ENCODE measurements at places on chromosomes 12 and 14.

DNA sequence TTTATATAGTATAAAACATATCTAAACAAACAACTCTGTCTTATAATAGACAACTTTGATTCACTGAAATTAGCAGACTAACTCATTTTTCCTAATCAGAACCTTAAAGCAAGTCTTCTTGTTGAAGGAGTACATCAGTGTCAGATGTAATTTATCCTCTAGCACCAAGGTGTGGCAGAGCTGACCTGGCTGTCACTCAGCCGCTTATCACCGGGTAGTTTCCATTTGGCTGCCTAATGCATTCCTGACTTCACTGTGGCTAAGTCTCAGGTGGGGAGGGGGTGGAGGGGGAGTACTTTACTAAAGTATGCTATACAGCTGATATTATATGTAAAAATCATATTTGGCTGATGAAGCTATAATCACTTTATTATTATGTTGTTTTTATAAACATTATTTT lies 339.9 kb upstream of the RGS6 start:
- DNase-seq: no peak

GRCh38 chr12:91104812-91105466 lies 6.4 kb downstream of the LUM start:
- no peak for DNase-seq

DNA sequence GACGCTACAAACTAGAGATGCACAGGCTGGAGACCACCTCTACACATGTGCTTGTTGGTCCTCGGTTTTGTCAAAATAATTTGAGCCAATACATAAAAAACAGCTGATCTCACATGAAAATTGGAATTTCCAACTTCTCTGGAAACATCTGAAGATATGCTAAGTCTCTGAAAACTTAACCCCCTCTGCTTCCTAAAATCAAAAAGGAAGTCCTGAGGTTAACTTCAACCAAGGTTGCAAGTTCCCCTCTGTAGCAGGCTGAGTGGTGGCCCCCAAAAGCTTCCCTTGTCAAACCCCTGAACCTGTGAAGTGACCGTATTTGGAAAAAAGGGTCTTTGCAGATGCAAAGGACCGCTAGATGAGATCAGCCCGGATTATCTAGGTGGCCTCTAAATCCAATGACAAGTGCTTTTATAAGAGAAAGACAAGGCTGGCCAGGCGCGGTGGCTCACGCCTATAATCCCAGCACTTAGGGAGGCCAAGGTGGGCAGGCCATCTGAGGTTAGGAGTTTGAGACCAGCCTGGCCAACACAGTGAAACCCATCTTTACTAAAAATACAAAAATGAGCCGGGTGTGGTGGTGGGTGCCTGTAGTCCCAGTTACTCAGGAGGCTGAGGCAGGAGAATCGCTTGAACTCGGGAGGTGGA lies 32.0 kb upstream of the VPS37B start:
- no peak for DNase-seq

- DNase-seq: no peak
Measured at GRCh38 chr12:2958432-2959191, 585 bp upstream of the TEAD4 start.

DNA sequence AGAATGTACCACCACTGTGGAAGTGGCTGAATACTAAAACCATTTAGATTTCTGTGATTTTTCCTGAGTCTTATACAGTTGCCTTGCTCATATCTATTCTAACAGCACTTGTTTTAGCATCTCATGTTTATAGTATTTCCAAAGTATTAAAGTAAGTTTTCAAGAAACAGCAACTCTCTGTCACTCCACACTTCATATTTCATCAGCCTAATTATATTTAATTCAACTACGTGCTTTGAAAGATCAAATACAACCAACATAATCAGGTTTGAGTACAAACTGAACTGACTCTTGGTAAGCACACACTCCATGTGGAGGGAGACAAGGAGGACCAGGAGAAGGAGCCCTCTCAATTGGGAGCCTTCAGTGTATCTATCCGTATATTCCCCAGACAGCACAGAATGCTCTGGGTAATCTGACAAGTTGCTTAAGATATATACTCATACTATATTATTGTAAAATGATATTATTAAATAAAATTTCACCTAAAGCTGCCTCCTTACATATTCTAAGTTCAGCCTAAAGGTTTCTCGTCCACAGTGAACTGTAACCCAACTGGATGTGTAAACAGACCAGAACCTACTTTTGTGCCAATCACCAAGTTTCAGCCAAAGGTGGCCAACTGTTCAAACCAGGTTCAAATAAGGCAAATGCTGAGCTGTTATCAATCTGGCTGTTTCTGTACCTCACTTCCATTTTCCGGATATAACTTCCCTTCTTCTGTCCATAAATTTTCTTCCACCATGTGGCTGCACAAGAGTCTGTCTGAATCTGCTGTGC lies 105.0 kb upstream of the RASSF8 start:
- no peak for DNase-seq

DNA sequence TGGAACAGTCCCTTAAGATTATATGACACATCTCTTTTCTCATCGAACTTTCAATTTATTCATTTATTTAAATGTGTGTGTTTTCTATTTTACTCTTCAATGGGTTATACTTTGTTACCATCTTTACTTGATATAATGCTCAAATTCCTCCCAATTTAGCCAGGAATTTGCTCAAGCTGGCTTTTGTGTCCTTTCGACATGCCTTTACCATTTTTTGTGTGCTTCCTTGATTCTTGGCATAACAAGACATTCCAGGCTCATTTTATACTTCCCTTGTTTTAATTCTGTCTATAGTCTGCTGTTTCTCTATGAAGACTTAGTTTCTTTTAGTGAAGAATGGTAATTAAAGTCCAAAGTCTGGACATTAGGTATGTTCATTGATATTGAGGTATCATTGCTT lies 315.8 kb downstream of the AEBP2 start:
- DNase-seq: no peak

- no peak for DNase-seq
Measured at GRCh38 chr12:1083889-1084262, 92.9 kb downstream of the ERC1 start.

DNA sequence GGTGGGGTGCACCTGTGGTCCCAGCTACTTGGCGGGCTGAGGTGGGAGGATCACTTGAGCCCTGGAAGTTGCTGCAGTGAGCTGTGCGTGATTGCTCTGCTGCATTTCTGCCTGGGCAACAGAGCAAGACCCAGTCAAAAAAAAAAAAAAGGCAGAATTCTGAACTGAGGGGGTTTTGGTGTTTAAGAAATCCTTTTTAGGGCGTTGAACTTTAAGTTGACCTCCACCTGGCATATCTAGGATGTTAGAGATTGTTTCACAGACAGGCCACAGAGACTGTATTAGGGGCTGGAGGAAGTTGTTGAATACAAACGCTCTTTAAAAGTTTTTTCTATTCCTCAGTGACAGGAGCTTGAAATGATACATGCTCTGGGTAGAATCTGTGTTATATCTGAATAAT lies 60.5 kb downstream of the FBXW8 start:
- no peak for DNase-seq

DNA sequence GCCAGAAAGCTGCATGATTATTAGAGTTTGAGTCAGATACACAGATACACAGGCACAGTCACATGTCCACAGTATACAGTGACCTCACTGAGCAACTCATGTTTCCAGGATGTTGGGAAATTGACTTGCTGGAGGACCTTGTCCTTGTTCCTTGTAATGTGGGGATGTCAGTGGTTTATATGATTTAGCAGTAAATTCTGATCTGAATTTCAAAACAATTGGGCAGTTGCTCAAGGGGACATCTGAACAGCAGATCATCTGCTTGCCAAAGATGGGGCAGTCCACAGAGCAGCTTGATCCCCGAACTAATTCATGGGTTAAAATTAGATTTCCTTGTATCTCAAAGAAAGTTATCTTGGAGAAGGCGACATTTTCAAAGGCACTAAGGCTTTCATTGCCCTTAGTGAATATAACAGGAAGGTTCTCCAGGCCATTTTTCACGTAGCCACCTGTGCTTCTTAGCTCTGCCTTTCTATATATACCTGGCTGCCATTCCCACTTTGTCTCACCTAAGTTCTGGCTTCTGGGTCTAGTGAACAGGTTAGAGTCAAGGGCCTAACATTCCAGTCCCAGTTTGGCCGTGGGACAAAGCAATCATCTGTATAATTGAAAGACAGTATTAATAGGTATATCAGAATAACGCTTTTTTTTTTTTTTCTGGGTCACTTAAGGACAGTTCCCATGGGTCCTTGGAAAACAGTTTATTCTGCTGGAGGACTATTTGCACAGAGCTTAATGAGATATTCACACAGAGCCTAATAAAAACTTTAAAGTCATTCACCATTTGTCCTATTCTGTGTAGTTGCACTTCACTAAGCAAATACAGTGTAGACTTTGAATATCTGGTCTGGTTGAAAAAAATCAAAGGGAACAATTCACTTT lies 64.9 kb upstream of the STRN3 start:
- no peak for DNase-seq

DNA sequence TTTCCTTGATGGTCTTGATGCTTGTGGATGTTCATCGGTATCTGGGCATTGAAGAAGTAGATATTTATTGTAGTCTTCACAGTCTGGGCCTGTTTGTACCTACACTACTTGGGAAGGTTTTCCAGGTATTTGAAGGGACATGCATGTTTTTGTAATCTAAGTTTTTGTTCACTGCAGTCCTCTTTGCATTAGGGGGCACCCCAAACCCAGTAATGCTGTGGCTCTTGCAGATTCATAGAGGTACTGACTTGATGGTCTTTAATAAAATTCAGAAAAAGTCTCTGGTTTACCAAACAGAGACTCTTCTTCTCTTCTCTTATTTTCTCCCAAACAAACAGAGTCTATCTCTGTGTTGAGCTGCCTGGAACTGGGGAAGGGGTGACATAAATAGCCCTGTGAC lies 150.9 kb upstream of the SLC16A7 start:
- no peak for DNase-seq

GRCh38 chr12:127162307-127162706 lies 1104.7 kb upstream of the TMEM132C start:
- no peak for DNase-seq

DNA sequence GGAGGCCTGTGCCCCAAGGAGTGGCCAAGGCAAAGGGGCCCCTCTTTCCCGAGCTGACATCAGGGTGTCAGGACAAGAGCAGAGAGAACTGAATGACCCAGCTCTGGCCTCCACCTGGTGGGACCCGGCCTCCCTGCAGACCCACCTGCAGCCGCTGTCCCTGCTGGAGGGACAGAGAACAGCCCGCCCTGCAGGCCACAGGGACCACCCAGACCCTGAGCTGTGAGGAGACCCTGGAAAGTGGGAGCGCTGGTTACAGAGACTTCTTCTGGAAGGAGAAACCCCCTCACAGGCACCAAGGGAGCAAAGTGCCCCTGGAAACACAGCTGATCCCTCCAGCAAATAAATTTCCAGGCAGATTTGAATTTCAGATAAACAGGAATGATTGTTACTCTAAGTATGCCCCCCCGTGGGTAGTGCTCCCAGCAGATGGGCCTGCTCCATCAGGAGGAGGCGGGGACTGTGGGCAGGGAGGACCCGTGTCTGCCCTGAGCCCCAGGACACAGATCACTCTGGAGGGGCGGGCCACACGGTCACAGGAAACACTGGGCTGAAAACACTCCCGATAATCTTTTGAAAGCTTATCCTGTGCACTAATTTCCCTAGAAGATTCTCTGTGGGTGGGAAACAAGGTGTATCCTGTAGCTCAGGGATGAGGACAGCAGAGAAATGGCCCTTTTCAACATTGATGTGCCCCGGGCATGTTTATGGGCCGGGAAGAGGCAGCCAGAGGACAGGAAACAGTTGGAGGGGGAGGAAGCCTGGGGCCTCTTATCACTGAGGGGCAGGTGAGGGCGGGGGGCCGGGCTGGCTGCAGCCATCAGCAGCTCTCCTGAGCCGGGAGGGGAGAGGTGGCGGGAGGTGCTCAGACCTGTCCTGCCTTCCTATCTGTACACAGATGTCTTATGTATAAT lies 276.0 kb downstream of the ADGRD1 start:
- no peak for DNase-seq

GRCh38 chr12:56721721-56722120 lies 3.4 kb downstream of the NACA start:
- DNase-seq: no peak

GRCh38 chr14:52686176-52686575 lies 9.2 kb downstream of the ERO1A start:
- no peak for DNase-seq

DNA sequence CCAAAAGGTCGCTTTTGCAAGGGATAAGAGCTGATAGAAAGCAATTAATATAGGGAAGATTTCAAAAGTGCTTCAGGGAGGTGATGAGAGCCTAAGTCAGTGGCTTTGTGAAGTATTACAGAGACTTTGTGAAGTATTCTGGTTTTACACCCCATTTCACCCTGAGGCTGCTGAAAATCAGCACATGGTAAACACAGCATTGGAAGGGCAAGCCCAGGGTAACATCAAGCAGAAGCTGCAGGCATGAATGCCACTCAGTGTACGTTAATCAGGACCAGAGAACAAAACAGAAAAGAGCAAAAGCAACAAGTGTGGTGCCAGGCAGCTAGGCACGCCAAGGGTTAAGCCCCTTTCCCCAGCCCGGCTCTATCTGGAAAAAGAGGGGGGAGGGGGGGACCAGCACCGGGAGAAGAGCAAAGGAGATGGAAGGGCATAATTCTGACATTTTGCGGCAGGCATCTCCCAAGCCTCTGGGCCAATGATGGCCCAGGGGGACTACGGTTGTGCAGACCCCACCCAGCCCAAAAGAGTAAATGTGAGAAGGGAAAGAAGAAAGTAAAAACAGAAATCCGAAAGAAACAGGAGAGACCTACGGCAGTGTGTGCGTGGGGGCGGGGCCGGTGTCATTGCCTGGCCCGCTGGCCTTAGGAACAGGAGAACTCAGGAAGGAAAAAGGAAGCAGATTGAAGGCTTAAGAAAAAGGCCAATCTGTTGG lies 58.9 kb downstream of the DHRS2 start:
- no peak for DNase-seq

DNA sequence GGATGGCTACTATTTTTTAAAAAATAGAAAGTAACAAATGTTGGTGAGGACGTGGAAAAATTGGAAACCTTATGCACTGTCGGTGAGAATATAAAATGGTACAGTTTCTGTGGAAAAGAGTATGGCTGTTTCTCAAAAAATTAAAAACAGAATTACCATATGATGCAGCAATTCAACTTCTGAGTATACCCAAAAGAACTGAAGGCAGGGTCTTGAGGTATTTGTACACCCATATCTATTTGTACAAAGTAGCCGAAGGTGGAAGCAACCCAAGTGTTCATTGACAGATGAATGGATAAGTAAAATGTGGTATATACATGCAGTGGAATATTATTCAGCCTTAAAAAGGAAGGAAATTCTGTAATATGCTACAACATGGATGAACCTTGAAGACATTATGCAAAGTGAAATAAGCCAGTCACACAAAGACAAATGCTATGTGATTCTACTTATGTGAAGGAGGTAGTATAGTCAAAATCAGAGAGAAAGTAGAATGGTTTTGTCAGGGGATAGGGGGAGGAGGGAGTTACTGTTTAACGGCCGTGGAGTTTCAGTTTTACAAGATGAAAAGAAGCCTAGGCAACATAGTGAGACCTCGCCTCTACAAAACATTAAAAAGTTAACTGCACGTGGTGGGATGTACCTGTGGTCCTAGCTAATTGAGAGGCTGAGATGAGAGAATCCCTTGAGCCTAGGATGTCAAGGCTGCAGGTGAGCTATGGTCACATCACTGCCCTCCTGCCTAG lies 38.4 kb upstream of the CCT2 start:
- no peak for DNase-seq
